ENCODE measurements at places on chromosomes 7 and 10.
A peak's percentile ranks its signal among the peaks of the same experiment; 100 is the strongest.

GRCh38 chr10:124564881-124565280 is 103.3 kb downstream of the LHPP start:
- DNase-seq, result no peak

DNA sequence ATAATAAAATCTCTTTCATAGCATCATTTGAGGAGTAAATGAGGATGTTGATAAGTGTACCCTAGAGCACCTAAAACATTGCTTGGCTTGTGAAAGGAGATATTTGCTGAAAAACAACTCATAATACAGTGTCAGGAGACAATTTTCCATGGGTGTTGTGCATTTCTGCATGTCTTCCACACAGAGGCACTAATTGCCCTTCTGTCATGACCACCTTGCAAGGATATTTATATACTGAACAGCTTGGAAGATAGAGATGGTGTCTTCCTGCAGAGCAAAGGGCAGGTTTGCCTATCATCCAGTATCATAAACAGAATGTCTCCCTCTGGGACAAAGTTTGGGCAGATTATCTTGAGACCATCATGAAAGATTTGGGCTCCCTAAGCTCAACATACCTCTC is 495.2 kb upstream of the LRRN3 start:
- no peak for DNase-seq

- no peak for DNase-seq
Observed at GRCh38 chr7:90599038-90599437, 2.9 kb downstream of the CDK14 start.

GRCh38 chr7:44072364-44073231 is 7.2 kb upstream of the PGAM2 start:
- DNase-seq, result peak; percentile 88

DNA sequence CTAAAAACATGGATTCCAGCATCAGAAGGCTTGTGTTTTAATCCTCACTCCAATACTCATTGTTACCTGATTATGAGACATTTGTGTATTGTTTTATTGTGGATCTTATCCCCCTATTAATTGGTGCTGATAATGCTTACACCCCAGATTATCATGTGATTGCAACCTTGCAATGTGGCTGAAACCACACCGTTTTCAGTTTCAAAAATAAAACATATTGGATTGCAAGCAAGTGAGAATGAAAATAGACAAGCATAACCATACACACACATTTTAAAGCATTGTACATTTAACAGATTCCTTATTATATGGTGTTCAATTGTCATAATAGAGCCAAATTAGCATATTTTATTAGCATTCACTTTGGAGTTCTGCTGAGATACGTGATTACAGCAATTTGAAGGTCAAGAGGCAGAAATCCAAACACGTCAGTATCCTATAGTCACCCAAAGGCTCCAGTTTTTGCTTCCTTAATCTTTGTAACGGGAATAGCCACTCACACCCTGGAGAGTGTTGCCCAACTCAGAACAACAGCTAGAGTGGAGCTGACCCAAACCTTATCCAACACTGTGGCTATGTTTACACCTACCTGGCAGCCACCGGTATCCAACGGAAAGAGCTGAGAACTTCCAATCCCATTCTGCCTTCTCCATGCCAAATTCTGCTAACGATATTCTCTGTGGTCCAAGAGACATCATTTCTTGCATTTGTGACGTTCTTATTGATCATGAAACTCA is 317.1 kb upstream of the KLF6 start:
- DNase-seq, result no peak

All from AG20443 (cell line).